ENCODE measurements at places on chromosomes 5 and 9.

- DNase-seq = no peak
These were observed 169.0 kb downstream of the PDZD2 start for GRCh38 chr5:31807789-31808540.

DNA sequence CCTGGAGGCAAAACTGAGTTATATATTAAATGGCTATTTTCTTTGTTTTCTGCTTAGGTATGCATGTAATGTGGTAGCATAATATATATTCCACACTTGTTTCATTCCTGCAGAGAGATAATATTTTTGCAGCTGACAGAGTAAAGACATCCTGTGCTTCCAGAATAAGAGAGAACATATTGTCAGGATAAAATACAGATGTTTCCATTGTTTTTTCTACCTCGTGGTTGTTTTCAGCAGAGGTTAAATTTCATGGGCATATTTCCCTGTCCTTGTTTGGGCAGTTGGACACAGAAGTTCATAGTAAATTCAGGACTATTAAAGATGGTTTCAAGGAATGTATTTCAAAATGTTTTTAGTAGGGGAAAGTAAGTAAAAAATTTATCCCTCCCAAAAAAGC is 47.6 kb upstream of the MEGF10 start:
- DNase-seq = no peak

DNA sequence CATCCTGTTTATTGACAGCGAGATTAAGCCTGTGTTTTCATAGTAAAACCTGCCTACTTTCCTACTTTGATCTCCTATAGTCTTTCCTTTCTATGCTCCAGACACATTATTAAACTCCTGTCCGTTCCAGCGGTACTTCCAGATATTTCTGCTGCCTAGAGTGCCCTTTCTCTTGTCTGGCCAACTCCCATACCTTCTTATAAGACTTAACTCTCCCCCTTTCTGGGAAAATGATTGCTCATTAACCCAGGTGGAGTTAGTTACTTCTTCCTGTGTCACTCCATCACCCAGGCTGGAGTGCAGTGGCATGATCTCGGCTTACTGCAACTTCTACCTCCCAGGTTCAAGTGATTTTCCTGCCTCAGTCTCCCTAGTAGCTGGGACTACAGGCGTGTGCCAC is 33.1 kb downstream of the KDM4C start:
- DNase-seq = no peak

GRCh38 chr5:18236386-18236785 is 602.1 kb downstream of the TAF11L14 start:
- DNase-seq = no peak

GRCh38 chr9:119366909-119367682 is 2.1 kb downstream of the BRINP1 start:
- no peak for DNase-seq

DNA sequence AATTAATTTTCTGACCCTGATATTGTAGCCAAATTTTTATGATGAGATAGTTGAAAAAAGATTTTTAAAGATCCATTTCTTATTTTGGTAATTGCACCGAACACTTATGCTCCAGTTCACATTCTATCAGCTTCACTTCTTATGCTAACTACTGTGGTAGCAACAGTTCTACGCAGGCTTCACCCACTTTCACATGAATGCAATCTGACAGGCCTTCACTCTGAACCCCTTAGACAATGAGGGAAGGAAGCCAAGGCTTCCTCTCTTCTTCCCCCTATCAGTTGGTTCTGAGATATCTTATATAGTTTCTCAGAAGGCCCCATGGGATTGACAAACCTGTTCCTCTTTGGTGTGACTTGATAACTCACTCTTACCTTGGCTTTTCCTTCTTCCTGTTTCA is 185.8 kb downstream of the CETN3 start:
- no peak for DNase-seq

- DNase-seq = no peak
These were observed 22.5 kb upstream of the SHB start for GRCh38 chr9:38091310-38092199.

DNA sequence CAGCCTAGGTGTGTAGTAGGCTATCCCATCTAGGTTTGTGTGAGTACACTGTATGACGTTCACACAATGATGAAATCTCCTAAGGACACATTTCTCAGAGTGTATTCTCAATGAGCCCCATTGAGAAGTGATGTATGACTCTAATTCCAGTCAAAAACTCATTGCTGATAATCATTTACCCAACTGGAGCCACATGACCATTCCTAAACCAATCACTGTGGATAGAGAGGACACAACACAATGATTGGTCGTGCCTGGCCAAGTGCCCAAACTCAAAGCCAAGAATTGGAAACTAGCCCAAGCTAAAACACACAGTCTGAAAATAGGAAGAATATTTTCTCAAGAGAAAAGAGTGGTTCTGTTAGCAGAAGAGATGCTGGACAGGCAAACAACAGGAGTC is 191.2 kb downstream of the ZNF462 start:
- DNase-seq = no peak

- no peak for DNase-seq
These were observed 55.1 kb downstream of the CSNK1A1 start for GRCh38 chr5:149496166-149496565.

DNA sequence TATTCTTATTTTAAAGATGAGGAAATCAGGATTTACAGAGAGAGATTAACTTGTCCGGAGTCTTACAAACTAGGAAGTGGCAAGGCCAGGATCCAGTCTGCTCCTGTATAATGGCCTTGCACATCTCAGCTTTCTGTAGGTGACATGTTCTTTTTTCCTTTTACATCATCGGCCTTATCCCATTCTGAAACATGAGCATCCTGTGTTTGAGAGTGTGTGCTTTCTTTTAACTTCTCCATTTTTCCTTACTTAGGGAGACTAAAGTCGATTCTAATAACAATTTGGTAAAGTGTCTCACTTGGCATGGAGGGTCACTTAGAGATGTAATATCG is 214.6 kb downstream of the CD180 start:
- DNase-seq = no peak

DNA sequence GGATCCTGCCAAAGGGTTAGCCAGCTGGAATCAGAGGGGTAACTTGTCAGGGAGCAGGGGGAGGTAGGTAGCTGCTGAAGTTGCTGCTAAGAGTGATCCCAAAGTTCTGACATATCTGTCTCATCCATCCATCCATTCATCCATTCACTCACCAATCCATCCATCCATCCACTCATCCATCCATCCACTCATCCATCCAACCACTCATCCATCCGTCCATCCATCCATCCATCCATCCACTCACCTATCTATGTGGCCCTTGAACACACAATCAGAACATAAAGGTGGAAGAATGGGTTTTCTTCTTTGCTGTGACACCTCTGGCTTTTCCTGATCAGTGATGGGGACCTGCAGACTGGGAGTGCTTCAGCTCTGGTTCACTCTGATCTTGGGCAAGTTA is 3.0 kb upstream of the C5orf52 start:
- no peak for DNase-seq

DNA sequence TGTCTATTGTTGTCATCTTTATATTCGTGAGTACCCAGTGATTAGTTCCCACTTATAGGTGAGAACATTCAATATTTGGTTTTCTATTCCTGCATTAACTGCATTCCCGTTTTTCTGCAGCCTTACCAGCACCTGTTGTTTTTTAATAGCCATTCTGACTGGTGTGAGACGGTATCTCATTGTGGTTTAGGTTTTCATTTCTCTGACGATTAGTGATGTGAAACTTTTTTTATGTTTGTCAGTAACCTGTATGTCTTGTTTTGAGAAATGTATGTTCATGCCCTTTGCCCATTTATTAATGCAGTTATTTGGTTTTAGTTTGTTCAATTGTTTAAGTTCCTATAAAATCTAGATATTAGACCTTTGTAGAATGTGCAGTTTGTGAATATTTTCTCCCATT is 546.0 kb upstream of the RORB start:
- no peak for DNase-seq

GRCh38 chr5:140131967-140132409 is 6.3 kb downstream of the IGIP start:
- no peak for DNase-seq

DNA sequence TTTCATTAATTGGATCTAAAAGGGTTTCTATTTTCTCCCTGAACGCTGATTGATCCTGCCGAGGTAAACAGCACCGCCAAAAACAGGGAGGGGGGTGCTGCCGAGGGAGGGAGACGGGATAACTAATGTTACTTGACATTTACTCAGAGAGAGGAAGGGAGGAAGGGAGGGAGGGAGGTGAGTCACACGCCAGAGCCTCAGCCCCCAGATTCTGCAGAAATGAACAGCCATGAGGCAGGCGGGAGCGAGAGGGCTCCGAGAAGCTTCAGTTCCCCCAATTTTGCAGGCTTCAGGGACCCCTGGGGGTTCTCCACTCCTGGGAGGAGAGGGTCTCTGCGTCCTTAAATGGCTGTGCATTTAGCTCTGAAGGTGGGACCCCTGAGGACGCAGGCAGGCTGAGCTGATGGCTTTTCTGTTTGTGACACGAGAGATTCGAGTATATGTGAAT is 59.1 kb upstream of the IER5L start:
- DNase-seq = no peak

GRCh38 chr5:142141463-142141862 is 32.9 kb downstream of the NDFIP1 start:
- no peak for DNase-seq

- DNase-seq = no peak
These were observed 44.4 kb upstream of the RAI14 start for GRCh38 chr5:34611464-34612415.

GRCh38 chr9:32706725-32707100 is 71.2 kb upstream of the TAF1L start:
- no peak for DNase-seq

GRCh38 chr9:110605565-110605964 is 26.0 kb upstream of the SVEP1 start:
- no peak for DNase-seq

DNA sequence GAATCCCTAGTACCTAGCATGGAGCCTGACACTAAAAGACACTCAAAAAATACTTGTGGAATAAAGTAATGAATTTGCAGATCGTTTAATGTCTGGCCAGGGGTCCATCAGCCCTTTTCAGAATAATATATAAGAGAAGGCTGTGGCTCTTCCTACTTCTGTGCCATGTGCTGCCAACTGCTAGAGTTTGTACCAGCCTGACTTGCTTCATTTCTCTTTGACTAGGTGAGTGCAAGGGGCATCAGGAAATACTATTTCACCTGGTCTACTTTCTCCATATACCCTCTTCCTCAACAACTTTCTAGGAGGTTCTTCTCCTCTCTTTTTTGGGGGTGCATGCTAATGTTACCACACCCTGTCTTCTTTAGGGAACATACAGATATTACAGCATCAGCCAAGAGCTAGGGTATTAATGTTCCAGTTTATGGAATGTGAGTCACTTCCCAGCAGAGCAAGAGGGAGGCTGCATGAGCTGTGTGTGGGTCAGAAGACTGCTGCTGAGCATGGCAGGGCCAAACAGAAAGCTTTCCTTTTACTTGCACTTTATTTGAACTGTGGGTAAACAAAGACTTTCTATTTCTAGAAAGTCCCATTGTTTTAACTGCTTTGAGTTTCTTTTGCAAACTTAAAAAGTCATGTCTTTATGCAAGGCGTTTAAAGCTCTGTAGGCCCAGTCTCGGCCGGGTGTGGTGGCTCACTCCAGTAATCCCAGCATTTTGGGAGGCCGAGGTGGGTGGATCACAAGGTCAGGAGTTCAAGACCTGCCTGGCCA is 158.9 kb downstream of the ADAMTSL1 start:
- no peak for DNase-seq

DNA sequence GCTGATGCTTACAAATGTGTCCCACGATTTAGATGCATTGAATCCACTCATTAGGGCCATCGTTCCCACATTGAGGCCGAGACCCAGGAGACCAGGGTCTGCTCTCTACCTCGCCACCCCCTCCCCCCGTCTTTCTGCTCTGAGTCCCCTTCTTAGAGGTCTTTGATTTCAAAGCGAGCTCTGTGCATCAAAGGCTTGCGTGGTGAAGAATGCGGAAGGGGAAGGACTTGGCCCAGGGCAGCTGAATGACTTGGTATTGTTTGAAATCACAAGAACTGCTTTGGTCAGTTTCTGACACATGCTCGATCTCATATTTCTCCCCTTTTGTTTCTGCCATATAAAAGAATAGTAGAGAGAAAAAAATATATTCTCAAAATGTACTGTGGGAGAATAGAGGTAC is 78.3 kb upstream of the IRX1 start:
- no peak for DNase-seq

- no peak for DNase-seq
These were observed 35.1 kb downstream of the TDRD7 start for GRCh38 chr9:97447001-97447400.

GRCh38 chr9:136853596-136854112 is 1.5 kb downstream of the MAMDC4 start:
- no peak for DNase-seq

DNA sequence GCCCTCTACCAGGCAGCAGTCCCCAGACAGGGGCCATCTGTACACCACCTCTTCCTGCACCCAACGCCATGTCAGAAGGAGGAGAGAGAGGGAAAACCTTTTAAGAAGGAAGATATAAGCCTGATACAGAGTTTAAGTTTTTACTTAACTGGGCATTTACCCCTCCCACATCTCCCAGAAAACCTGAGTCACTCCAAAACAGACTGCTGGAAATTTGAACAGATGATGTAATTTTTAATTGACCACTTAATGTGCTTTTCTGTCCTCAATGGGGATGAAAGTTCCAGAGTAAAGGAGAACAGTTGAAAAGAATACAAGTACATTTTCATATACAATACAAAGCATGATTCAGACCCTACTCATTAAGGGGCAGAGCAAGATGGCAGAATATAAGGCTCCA is 63.9 kb downstream of the TTC39B start:
- DNase-seq = no peak

- DNase-seq = no peak
These were observed 22.4 kb downstream of the RNF130 start for GRCh38 chr5:180049185-180049548.

- DNase-seq = no peak
These were observed 1.4 kb downstream of the KIF20A start for GRCh38 chr5:138180183-138180782.

All from T1000 (cell line).